ENCODE measurements at places on chromosomes 11 and 22.

- DNase-seq, result no peak
Observed at GRCh38 chr11:72869831-72870230, 55.6 kb downstream of the ATG16L2 start.

- no peak for DNase-seq
Observed at GRCh38 chr11:61718046-61718531, 34.3 kb upstream of the MYRF start.

- DNase-seq, result peak; percentile 93
Observed at GRCh38 chr11:100730266-100730665, 43.2 kb downstream of the ARHGAP42 start.

DNA sequence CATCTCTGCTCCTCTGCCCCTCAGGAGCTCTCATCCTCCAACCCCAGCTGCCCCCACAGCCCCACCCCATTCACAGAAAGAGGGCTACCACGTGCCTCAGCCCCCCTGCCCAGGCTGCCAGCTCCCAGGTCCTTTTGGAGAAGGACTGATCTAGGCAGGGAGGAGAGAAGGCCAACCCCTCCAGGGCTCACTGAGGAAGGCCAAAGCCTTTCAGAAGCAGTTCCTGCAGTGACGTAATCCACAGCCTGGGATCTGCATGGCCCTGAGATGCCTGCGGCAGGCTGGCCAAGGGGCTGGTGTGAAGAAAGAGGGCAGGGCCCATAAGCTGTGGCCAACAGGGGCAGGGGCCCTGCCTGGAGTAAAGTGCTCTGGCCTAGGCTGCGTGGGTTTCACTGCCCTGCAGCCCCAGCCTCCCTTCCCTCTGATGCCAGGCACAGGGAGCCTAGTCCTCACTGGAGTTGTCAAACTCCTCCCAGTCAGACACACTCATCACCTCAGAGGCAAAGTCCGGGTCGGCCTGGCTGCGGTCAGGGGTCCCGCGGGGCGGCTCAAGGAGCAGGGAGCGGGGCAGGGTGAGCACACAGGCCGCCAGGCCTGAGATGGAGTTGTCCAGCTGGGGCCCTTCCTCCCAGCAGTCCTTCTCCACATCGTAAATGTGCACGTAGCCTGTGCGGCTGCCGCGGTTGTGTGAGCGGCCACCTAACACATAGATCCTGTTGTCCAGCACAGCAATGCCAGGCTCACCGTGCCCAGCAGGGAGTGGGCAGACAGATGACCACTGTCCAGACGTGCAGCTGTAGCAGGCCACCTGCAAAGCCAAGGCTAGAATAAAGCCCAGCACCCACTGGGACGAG is 4.2 kb upstream of the SCARF2 start:
- no peak for DNase-seq

DNA sequence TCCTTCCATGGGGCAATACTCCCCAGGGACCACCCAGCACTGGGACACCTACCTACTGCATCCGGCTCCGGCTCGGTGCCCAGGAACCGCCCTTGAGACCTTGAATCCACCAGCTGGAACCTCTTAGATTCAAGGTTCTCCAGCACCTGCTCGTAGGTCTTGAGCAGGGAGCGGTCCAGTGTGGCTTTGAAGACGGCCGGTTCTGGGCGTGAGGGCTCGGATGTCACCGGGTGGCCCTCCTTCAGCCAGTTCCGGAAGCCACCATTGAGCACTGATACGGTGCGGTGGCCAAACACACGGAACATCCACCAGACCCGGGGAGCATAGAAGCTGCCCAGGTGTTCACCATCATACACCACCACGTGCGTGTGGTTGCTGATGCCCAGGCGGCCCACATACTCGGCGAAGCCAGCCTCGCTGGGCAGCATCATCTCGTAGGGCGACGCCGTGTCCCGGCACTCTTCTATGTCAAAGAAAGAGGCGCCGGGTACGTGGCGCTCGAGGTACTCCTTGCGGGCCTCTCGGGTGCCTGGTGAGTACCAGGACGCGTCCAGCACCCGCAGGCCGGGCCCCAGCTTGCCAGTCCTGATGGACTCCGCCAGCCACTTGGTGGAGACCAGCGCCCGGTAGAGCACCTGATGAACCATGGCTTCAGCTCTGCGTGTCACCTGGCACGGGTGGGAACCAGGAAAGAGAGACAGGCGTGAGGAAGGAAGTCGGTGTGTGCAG is 997 bp downstream of the TST start:
- DNase-seq, result no peak

DNA sequence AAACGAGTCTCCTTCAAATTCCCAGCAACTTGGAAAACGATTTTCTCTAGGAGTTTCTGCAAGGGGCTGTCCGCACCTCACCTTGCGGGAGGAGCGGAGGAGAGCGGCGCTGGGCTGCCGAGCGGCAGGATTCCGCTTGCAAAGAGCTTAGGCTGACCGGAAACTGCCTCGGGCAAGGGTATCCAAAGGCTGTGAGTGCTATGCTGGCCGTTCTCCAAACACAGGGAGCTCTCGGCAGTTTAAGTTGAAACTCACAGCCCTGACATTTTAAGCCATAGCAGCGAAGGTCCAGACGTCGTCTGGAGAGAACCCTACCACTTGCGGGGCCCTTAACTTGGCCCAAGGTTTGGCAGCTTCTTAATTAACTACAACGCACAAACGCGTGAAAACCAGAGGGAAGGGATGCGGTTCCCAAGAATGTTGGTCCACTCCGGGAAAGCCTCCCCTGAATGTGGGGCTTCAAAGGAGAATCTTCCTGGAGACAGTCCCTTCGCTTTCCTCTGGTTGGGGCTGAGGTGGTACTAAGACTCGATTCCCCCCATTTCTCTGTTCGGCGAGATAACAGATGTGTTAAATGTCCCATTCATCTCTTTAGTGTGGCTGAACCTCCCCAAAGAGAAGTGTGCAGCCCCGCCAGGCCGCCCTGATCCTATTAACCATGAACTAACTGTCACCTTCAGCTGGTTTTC is 1.1 kb upstream of the DBX1 start:
- DNase-seq, result no peak

DNA sequence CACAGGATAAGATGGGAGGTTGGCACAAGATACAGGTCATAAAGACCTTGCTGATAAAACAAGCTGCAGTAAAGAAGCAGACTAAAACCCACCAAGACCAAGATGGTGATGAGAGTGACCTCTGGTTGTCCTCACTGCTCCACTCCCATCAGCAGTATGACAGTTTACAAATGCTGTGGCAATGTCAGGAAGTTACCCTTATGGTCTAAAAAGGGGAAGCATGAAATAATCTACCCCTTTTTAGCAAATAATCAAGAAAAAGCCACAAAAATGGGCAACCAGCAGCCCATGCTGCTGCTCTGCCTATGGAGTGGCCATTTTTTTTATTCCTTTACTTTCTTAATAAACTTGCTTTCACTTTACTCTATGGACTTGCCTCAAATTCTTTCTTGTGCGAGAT is 8.7 kb upstream of the PIWIL4 start:
- no peak for DNase-seq

DNA sequence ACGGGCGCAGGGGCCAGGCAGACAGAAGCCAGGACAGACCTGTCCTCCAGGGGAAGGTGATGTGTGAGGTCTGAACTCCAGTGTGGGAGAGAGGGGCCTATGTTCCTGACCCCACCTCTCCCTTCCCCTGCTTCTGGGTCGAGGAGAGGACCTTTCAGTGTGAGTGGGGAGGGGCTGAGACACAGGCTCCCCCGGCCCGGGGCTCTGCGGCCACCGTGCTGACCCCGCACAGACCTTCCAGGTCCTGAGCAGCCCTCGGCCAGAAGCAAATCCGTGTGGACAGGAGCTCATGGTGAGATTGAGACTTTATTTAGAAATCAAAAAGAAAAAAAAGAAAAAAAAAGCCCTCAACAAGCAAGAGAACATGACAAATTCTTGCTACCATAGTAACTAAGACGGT is 680.5 kb downstream of the BRD1 start:
- no peak for DNase-seq

- no peak for DNase-seq
Observed at GRCh38 chr22:36745301-36745995, 30.5 kb downstream of the IFT27 start.

- DNase-seq, result no peak
Observed at GRCh38 chr11:79007771-79008402, 432.9 kb downstream of the TENM4 start.

- DNase-seq, result no peak
Observed at GRCh38 chr11:12233602-12233925, 123.2 kb downstream of the MICAL2 start.

DNA sequence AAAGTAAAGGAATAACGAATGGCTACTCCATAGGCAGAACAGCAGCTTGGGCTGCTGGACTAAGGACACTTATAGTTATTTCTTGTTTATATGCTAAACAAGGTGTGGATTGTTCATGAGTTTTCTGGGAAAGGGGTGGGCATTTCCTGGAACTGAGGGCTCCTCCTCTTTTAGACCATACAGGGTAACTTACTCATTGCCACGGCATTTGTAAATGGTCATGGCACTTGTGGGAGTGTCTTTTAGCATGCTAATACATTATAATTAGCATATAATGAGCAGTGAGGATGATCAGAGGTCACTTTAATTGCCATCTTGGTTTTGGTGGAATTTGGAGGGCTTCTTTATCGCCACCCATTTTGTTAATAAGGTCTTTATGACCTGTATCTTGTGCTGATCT is 7.0 kb downstream of the OR4X1 start:
- no peak for DNase-seq

GRCh38 chr11:71987521-71987920 is 11.2 kb upstream of the IL18BP start:
- DNase-seq, result no peak

GRCh38 chr22:40430991-40431390 is 60.6 kb downstream of the SGSM3 start:
- DNase-seq, result no peak

DNA sequence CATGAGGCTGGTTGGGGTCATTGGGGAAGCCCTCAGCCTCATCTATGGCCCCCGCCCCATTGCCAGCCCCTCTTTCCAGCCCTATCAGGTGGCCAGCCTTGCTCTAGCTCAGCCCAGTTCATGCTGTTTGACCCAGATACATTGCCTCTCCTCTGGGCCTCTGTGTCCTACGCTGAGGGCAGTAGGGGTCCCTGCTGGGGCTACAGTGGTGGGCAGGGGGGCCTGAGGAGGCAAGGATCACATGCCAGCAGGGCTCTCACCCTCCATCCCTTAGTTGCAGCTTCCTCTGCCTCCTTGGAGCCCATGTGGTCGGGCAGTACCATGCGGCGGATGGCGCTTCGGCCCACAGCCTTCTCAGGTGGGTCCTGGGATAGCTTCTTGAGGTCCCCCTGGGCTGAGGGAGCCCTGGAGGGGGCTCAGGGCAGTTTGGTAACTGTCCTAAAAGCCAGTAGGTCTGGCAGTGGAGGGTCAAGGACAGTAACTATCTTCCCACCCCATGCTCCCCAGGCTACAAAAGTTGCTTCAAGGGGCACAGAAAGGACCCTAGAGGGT is 19.2 kb downstream of the EMID1 start:
- no peak for DNase-seq

DNA sequence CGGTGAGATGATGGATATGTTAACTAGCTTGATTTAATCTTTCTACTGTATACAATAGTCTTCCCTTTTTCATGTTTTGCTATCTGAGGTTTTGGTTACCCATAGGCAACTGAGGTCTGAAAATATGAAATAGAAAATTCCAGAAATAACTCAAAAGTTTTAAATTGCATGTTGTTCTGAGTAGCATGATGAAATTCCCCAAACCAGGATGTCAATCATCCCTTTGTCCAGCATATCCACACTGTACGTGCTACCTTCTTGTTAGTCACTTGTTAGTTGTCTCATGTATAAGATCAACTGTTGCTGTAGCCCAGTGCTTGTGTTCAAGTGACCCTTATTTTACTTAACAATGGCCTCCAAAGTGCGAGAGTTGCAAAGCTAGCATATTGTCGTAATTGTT is 21.2 kb upstream of the OR10W1 start:
- no peak for DNase-seq

DNA sequence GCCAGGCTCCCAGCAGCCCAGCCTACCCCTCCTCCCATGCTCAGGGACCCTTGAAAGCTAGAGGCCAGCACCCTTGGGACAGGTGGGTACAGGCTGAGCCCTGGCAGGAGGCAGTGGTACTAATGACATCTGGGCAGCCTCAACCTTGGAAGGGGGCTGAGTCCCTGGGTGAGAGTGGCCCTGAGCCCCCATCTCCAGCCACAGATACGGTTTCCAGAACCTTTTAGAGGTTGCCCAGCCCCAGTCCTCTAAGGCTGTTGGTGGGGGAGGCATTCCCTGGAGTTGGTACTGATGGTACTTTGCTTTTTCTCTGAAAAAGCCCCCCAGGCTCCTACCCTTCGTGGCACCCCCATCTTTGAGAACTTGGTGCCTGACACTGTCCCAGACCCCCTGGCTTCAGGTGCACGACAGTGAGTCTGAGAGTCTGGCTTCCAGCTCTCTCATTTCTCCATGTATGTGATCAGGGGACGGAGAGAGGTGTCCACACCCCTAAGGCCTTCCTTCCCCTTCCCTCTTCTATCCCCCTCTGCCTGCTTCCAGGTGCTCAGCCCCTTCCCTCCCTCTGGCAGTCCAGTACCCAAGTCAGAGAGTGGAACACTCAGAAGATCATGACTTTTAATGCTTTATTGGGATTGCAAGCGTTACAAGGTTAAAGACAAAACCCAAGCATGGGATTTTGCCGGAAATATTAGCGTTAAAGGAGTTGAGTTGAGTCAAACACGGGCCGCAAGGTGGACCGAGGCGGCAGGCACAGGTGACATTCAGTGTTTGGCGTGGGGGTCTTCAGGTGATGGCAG is 10.5 kb downstream of the IGF2 start:
- DNase-seq, result no peak

DNA sequence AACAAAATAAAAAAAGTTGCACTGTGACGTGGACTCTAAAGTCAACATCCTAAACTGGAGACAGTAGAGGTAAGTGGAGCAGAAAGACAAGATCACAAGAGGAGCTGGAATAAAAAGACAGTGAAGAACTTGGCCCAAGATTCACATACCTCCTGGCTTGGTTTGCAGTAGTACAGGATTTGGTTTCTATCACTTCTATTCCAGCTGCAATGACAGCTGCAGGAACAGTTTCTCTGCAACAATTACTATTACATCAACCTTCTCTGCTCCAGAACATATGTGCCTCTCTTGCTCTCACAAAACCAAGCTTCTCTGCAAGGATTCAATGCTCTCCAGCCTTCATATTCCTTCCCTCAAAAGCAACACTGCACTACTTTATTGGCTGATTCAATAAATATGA is 7.8 kb upstream of the KDM2A start:
- DNase-seq, result no peak

- DNase-seq, result peak; percentile 72
Observed at GRCh38 chr11:26753723-26754504, 32.1 kb upstream of the SLC5A12 start.

- no peak for DNase-seq
Observed at GRCh38 chr11:70952191-70952590, 300.2 kb downstream of the SHANK2 start.

DNA sequence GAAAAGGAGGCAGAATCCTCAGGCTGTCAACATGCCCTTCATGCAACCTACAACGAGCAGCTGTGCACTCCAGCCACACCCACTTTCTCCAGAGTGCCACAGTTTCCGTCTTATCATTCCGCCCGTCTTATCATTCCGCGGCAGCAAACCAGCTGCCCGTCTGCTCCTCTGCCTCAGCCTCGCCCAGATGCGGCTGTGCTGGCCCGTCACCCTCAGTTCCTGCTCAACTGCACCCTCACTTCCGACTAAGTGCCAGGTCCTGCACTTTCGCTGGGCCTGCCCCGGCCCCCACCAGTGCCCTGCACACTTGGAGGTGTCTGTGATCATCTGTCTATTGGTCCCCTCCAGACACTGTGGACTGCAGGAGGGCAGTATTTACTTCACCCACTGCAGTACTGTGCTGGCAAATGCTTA is 43.7 kb downstream of the MICAL3 start:
- no peak for DNase-seq
